ENCODE measurements at places on chromosomes 11 and 22. TPM values are rescaled to one million over a fixed set of nuclear protein-coding genes. Genes with fewer than 3 reads are reported as not detected.
A peak's percentile ranks its signal among the peaks of the same experiment; 100 is the strongest.

GRCh38 chr22:31244943-31245451 lies 32.9 kb downstream of the LIMK2 start:
- DNase-seq: no peak

- no peak for DNase-seq
Observed at GRCh38 chr22:19356708-19357269, 65.3 kb upstream of the CLTCL1 start.

DNA sequence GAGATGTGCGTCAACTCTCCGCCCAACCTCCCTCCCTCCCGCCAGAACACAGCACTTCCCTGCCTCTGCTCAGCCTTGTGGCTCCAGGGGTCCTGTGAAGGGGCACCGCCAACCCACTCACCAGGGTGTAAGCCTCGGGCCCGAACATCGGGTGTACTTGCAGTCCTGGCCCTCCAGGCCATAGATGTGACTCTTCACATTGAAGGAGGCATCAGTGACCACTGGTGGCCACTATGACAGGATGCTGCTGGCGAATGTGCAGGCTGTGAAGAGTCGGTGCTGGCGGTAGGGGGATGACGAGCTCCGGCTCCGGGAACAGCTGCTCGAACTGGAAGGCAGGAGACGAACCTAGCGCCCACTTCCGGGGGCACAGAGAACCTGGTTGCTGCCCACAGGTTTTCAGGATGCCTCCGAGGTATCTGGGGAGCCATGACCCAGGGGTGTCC lies 97.4 kb downstream of the MED15 start:
- DNase-seq: no peak

The OR5M8 gene
- total RNA-seq: not detected

- no peak for DNase-seq
Observed at GRCh38 chr11:44608651-44608990, 43.2 kb downstream of the CD82 start.

DNA sequence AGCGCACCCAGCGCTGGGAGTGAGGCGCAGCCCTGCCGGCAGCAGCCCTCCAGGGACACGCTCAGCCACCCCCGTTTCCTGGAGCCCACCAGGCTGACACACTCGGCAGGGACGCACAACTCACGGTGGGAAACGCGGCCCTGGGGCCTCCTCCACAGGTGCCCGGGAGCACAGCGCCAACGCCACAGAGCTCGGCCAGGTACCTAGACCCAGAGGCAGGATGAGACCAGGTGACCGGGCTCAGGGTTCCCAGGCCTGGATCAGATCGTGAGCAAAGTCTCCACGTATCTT lies 18.0 kb downstream of the TUBGCP6 start:
- DNase-seq: no peak

GRCh38 chr11:77193911-77194830 lies 66.1 kb downstream of the MYO7A start:
- no peak for DNase-seq

DNA sequence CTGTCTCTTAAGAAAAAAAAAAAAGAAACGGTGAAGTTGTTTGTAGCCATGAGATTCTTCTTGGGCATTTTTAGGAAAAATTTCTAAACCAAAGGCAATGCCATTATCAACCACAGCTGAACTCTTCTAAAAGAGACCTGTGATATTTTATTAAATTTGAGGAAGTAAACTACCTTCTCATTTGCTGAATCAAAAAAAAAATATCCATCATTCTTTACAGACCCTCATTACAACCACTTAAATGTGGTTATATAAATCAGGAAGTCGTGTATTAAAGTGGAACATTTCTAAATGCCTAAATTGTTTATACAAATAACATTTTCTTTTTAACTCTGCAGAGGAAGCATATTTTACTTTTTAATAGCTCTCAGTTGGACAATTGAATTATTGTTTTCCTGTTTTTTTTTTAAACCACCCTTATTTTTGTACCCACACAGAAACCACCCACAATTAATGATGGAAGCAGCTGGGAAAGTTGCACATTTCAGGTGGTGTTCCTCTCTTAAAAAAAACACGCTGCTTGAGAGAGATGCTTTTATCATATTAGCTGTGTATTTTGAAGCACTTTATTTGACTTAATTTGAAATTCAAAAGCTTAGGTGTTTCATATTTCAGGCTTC lies 91.2 kb downstream of the ARHGAP42 start:
- no peak for DNase-seq

GRCh38 chr11:111347002-111347722 lies 31.9 kb downstream of the POU2AF1 start:
- no peak for DNase-seq

The TRIM49B gene
- total RNA-seq: not detected

GRCh38 chr11:64204464-64204989 lies 2.0 kb upstream of the FERMT3 start:
- peak; percentile 80 for DNase-seq

The TRIM34 gene
- total RNA-seq: 6.2 TPM

The MCAT gene
- 23.9 TPM for total RNA-seq

Data from natural killer cell treated with Interleukin-12 subunit alpha and Interleukin-12 subunit beta and Interleukin-15 and Interleukin-18, amount 100 ng/mL, for 72 hours (primary cell).